ENCODE measurements at places on chromosomes 7 and 10.
A peak's percentile ranks its signal among the peaks of the same experiment; 100 is the strongest.

DNA sequence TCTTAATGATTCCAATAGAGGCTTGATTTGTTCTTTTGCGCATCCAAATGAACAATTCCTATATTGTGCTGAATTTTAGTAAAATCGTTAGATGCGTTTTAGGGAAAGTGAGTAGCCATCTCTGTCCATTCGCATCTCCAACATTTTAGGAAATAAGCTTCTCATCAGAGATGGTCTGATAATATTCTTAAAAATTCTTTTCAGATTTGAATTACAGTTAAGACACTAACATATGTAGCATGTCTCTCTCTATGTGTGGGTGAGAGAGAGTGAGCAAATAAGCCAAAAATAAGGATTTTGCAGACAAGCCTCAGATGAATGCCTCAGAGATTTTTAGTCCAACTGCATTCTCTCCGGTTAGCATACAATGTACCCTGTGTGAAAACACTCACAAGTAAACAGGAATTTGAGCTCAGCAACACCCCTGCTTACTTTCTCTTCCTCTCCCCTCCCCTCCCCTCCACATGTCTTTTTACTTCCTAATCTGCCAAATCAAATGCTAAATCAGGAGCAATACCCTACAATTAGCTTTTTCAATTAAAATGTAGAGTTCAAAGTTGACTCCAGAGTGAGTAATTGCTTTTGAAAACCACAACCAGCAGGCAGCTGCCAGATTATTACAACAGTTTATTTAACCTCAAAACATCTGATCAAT, 354.4 kb downstream of the CRPPA start:
- DNase-seq: no peak

DNA sequence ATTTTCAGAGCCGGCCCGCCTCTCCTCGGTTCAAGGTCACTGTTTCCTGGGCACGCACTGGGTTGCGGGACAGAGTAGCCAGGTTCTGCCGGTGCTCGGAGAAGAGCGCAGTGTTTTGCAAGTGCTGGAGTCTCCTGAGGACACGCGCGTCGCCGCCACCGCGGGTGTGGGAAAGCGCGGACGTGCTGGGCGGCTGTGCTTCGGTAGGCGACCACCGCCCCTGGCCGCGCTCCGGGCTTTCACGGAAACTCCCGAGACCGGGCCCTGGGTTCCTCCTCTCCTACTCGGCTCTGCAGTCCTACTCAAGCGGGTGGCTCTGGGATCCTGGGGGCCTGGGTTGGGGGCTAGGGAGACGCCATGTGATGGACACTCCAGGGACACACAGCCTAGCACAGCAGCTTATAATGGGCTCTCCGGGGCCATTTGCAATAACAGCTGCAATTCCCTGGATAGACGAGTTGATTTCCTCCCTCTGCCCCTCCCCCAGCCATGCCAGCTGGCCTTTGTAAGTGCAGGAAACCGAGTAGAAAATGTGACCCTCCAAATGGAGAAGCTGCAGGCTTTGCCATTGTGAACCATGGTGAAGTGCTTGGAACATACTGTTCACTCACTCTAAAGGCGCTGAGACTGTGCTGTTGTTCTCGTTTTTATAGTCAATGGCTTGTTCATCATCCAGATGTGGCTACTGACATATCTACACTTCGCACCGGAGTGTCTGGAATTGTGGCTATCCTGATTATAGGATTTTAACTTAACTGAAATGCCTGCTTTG, 2.1 kb downstream of the FRAT1 start:
- DNase-seq: peak; percentile 59

DNA sequence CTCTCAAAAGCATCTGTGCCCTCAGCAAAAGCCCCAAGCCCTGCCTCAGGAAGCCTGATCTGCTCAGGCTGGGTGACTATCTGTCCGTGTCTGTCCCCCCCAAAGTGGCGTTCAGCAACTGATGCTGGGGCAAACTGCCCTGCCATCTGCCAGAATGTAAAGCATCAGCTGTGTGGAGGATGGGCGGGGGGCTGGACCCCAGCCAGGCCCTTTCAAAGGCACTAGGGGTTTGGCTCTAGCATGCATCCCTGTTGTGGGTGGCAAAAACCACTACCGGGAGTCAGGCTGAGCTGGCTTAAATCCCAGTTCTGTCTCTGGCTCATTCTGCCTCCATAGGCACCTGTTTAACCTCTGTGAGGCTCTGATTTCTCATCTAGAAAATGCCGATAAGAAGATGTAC, 35.5 kb downstream of the GPRIN2 start:
- DNase-seq: no peak

DNA sequence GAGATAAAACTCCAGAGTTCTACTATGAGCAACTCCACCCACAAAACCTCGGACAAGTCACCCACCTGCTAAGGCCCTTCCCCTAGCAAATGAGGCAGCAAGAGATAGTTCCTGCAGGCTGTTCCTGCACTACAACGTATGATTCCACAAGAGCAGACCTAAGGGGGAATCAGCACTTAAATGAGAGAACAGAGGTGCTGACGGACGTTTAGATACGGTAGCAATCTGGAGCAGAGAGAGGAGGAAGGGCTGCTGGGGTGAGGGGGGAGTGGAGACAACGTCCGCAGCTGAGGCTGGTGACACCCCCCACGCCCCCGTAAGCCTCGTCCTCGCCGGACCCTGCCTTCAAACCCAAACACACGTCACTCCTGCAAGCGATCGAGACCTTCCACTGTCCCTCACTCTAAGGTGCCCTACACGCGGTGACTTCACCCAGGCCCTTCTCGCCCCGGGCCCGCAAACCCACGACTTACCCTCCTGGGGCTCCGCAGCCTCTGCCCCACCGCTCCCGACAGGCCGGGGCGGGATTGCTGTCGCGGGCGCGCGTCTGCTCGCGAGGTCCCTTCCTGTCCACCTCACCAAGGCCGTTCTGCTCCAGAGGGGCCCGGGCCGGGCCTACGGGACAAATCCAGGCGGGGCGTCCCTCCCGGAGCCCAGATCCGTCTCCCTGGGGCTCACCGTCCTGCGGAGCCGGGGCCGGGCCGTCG, 635 bp downstream of the ZNF12 start:
- DNase-seq: peak; percentile 37

GRCh38 chr7:4436361-4436895, 245.7 kb upstream of the FOXK1 start:
- no peak for DNase-seq

GRCh38 chr10:48609899-48610584, 5.2 kb upstream of the ARHGAP22 start:
- no peak for DNase-seq

- no peak for DNase-seq
Measured at GRCh38 chr10:8967061-8967460, 912.6 kb downstream of the GATA3 start.

GRCh38 chr10:23479798-23480473, 41.1 kb downstream of the OTUD1 start:
- DNase-seq: no peak

GRCh38 chr7:11221984-11222383, 248.3 kb downstream of the PHF14 start:
- no peak for DNase-seq

GRCh38 chr7:124459101-124460055, 306.2 kb downstream of the GPR37 start:
- DNase-seq: peak; percentile 38

DNA sequence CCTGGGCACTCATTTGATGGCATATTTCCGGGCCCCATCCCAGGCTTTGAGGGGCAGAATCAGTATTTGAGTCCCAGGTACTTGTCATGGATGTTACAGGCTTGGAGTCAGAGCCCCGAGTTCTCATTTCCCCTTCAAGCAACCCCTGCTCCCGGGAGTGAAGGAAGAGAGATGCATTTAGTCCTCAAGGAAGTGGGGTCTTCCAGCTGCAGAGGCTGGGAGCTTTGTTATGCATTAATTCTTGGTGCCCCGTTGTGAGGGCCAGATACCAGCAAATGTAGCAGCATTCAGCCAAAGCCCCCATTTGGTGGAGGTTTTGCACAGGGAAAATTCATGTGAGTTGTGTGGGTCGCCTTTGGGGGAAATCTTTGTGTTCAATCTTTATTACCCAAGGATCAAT, 38.7 kb upstream of the TCERG1L start:
- DNase-seq: no peak

GRCh38 chr7:20050241-20050966, 166.8 kb downstream of the MACC1 start:
- DNase-seq: no peak

- DNase-seq: peak; percentile 86
Measured at GRCh38 chr7:122886357-122887081, at the start of gene CADPS2. Gene CADPS2 (minus strand): TSS chr7:122886460. CDS start chr7:122886337, 123 bp downstream.

DNA sequence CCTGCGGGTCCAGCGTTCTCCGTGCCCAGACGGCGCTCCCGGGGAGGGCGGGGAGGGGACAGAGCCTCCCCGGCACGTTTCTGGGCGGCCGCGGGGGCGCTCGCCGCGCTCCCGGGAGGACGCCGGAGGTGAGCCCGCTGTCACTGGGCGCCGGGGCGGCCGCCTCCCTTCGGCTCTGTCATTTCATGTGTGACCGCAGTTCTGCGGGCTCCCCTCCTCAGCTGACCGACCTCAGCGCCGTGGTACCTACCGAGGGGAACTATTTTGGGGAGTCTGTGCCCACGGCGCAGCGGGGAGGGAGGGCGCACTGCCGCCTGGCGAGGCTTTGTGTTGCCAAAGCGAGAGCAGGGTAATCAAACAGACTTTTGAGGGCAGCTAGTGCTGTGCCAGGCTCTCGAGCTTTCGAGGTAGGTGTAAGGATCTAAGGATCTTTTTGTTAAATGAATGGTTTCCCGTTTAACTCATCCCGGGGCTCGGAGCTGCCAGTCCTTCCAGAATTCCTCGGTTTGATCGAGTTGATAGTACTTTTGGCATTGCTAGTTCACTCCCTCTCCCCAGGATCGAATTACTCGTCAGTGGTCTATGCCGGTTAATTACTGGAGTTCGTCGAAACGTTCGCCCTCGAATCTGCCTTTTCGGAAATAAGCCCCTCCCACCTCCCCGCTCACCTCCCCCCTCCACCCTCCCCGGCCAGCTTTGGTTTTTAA, 1.9 kb downstream of the ARID5B start:
- peak; percentile 28 for DNase-seq

GRCh38 chr10:36638462-36639155, 486.8 kb upstream of the ANKRD30A start:
- no peak for DNase-seq

DNA sequence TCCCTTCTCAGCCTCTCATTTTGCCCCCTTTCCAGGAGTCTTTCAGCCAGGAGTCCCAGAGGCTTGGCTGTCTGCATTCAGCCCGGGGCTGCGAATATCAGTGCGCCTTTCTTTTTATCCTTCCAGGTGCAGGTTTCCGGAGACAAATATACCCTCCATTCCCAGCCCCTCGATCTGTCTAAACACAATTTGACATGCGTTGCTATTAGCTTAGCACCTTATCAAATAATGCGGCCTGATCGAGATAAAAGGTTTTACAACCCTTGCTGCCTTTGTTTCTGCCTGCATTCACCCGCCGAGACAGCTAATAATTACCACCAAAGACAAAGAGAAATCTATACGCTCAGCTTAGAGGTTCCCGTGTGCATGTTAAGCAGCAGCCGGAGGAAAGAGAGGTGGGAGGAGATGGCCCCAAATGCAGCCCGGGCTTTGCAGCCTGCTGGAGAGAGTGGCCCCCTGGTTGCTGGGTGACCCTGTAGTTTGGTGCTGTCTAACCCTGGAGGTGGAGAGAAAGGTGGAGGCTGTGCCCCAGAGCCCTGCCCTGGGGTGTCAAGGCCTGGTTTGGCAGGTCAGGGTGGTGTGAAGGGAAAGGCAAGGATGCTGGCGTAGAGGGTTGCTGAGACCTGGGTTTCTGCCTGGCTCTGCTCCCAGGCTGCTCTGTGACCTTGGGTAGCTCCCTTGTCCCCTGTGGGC, 185.3 kb downstream of the RPS24 start:
- DNase-seq: no peak

GRCh38 chr7:137820677-137821420, 25.9 kb downstream of the DGKI start:
- DNase-seq: peak; percentile 8

- no peak for DNase-seq
Measured at GRCh38 chr10:98236862-98237261, 31.1 kb downstream of the LOXL4 start.

DNA sequence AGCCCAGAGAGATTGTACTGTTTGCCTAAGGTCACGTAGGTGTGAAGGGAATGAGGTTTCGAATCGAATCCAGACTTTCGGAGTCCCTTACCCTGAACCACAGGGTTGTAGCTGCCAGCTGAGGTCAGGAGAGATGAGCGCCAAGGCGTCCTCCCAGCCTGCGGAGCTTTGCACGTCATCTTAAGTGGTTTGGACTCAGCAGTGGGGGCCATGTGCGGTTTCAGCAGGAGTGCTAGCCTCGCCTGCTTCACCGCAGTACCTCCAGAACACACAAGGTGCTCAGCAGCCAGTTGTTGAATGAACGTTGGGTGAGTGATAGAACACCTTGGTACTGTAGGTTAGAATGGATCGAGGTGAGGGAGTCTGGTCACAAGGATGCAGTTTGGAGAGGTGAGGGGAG, 74.9 kb upstream of the PPIF start:
- no peak for DNase-seq

GRCh38 chr10:4840151-4840550, 14.1 kb downstream of the AKR1E2 start:
- DNase-seq: no peak

- peak; percentile 62 for DNase-seq
Measured at GRCh38 chr7:101173752-101174244, 6.3 kb downstream of the NAT16 start.

GRCh38 chr7:27199849-27200760, at the start of gene HOXA13:
Gene HOXA13 (minus strand): TSS chr7:27200091. CDS start chr7:27200077, 14 bp downstream.
- DNase-seq: peak; percentile 93

- no peak for DNase-seq
Measured at GRCh38 chr7:47804767-47805545, 143.3 kb downstream of the PKD1L1 start.

- peak; percentile 35 for DNase-seq
Measured at GRCh38 chr7:93011351-93012294, 106.2 kb downstream of the SAMD9 start.

GRCh38 chr10:86673827-86674581, 5.7 kb downstream of the LDB3 start:
- DNase-seq: peak; percentile 96

- no peak for DNase-seq
Measured at GRCh38 chr10:126402721-126403695, 14.7 kb upstream of the ADAM12 start.

DNA sequence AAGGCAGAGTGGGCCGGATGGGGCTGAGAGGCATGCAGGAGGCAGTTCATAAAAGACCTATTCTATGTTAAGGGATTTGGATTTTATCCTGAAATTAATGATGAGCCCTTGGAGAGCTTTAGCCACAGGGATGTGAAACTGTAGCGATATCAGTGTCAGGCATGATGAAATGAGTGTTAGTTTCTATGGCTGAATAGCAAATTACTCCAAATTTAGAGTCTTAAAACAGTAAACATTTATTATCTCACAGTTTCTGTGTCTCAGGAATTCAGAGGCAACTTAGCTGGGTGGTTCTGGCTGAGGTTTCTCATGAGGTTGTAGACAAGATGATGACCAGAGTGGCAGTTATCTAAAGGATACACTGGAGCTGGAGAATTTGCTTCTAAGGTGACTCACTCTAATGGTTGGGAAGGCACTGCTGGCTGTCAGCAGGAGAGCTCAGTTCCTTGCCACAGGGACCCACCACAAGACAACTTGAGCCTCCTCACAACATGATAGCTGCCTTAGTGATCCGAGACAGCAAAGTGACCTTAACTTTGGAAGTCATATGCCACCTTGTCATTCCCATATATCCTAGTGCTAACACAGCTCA, 36.7 kb upstream of the SFTPD start:
- no peak for DNase-seq

All from NCI-H82 (cell line).